ENCODE measurements at places on chromosomes 1 and 21. TPM values are rescaled to one million over a fixed set of nuclear protein-coding genes. Genes with fewer than 3 reads are reported as not detected.

Gene CLCA2
- 0.51 TPM for total RNA-seq

Gene SLC16A4
- 28.1 TPM for total RNA-seq

DNA sequence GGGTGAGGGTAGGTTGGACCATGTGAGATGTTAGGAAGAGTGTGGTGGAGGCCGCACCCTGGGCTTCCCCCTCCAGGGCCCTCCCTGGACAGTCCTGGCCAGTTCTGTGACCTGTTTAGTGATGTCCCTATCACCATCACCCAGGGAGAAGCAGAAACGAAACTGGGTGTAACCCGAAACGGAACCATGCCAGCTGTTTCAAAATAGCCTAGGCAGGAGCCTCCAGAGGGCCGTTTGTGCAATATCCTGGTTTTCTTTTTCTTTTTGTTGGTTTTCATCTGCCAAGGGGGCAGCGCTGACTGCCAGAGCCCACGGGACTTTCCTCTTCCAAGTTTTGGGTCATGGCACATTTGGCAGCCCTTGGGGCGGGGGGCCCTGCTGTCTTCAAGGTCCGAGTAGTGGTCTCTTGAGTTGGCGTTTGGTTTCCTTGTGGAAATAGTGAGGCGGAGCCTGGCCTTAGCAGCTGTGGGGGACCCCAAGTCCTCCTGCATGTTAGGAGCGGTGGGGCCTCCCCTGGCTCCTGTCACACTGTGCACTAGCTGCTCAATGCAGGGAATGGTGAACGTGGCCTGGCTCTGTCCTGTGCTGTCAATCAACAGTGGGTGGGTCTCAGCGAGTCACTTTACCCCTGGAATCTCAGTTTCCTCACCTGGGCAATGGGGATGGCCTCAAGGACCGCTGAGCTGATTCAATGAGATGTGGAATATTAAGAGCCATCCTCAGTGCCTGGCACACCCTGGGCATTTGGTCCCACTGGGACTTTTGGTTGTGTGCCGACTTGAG lies 90.7 kb downstream of the ARHGEF10L start:
- no peaks in the 10 kb centered on the region for H3K36me3 ChIP-seq
- no peak overlapping the region for H3K4me3 ChIP-seq
- no peaks in the 10 kb centered on the region for H3K27me3 ChIP-seq
- H3K4me1 ChIP-seq, result peaks cover 26% of the 10 kb centered on the region
- peak; percentile 82 for DNase-seq
- peak overlapping the region; percentile 50 for H3K27ac ChIP-seq

GRCh38 chr1:182726912-182727311 lies 42.5 kb upstream of the RGS8 start:
- no peak overlapping the region for H3K4me3 ChIP-seq
- H3K27ac ChIP-seq, result no peak overlapping the region
- no peak for DNase-seq
- no peaks in the 10 kb centered on the region for H3K4me1 ChIP-seq
- H3K27me3 ChIP-seq, result 0 out of 2 replicates have a peak, but pooled peaks cover 14% of the 10 kb centered on the region
- H3K36me3 ChIP-seq, result no peaks in the 10 kb centered on the region

GRCh38 chr21:33587792-33588484 lies 546 bp downstream of the DONSON start:
- peak overlapping the region; percentile 91 for H3K27ac ChIP-seq
- H3K4me3 ChIP-seq, result peak overlapping the region; percentile 83
- peak; percentile 64 for DNase-seq
- H3K36me3 ChIP-seq, result peaks cover 19% of the 10 kb centered on the region
- no peaks in the 10 kb centered on the region for H3K27me3 ChIP-seq

- H3K27ac ChIP-seq, result no peak overlapping the region
- no peak overlapping the region for H3K4me3 ChIP-seq
- no peaks in the 10 kb centered on the region for H3K36me3 ChIP-seq
- peaks cover 22% of the 10 kb centered on the region for H3K4me1 ChIP-seq
- peak; percentile 43 for DNase-seq
These were observed 37.8 kb upstream of the CTTNBP2NL start for GRCh38 chr1:112358061-112358770.

GRCh38 chr21:15324542-15324941 lies 259.7 kb upstream of the NRIP1 start:
- no peaks in the 10 kb centered on the region for H3K36me3 ChIP-seq
- no peaks in the 10 kb centered on the region for H3K27me3 ChIP-seq
- no peak for DNase-seq
- H3K27ac ChIP-seq, result no peak overlapping the region
- no peak overlapping the region for H3K4me3 ChIP-seq

Gene GNG12
- 315 TPM for total RNA-seq

DNA sequence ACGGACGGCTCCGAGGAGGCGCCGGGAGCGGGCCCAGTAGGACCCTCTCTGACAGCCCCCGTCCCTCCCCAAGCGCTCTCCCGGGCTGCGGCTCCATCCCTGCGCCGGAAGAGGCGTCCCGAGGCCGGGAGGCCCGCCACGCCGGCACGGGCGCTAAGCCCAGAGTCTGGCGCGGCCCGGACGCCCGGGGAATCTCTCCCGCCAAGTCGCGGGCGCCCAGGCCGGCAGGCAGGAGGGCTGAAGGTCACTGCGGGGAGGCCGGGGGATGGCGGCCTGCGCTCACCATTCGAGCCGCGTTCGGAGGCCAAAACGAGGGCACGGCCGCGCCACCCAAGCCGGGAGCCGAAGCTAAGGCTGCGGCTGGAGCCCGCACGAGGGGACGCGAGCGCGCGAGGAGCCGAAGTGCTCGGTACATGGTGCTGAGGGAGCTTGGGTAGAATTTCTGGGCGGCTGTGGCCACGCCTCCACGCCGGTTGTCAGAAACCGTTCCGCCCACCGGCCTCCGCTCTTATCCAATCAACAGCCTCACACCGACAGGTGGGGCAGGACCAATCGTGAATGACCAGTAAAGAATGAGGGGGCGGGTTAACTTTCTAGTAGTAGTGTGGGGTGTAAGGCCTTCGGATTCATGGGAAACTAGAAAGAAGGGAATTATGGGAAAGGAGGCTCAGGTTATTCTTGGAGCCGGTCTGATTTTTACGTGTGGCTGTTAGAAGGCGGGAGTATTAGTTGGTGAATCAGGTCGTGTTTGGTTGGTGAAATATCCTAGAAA lies at the start of gene FH:
TSS of gene FH (minus strand) at position 448 of the 772 bp plus-strand sequence. CDS start at position 415, 33 bp downstream.
- peak within 1 kb of the TSS; percentile 78 for H3K4me3 ChIP-seq
- peak; percentile 99 for DNase-seq
- peaks cover 8% of the 10 kb centered on the region for H3K27me3 ChIP-seq
- peaks cover 8% of the 10 kb centered on the region for H3K36me3 ChIP-seq
- 0 out of 2 replicates have a peak, but pooled peaks cover 8% of the 10 kb centered on the region for H3K4me1 ChIP-seq

DNA sequence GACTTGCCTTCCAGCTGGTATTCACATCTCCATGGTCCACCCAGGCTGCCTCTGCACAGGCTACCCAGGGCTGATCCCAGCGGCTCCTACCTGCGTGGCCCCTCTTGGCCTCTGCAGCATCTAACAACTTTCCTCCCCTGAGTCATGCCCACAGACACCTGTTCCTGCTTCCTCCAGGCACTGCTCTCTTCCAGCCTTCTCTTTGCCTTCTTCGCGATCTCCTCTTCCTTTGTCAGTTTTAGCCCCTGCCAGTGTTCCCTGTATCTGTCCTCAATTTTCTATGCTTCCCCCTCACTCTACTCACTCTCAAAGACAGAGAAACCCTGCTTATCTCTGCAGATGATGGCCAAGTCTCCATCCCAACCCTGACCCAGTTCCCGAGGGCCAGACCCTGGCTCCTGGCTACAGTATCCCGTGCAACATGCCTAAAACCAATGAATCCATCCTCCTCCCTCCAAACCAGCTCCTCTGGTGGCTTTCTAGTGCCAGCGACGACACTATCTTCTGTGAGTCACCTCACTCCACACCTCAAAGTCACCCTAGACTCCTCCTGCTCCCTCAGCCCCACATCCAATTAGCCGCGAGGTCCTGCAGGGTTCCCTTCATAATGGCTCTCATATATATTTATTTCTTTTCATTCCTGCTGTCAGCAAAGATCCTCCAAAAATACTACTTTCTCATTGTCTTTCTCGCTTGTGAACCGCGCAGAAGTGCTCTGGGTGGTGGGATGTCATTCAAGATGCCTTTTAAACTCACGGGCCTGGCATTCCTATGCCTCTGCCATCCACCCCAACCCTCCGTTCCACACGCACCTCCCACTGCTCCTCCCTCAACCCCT lies 259.2 kb downstream of the TOMM20 start:
- H3K27me3 ChIP-seq, result no peaks in the 10 kb centered on the region
- no peaks in the 10 kb centered on the region for H3K36me3 ChIP-seq
- no peak overlapping the region for H3K27ac ChIP-seq

DNA sequence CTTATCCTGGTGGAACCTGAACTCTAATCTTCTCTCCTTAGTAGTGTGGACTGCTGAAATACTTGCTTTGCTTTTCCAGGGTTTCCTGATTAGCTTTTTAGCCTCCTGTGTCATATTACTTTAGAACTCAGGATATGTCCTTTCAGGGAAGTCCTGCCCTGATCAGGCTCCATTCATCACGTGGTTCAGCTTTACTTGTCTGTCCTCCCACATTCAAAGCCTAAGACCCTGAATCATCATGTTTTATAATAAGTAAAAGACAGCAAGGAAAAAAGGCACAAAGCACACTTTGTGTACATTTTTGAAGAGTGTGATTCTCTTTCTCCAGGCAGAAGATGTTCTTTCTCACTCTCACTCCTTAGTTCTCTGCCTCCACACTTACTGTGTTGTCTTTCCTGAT lies 70.6 kb downstream of the PATJ start:
- no peaks in the 10 kb centered on the region for H3K36me3 ChIP-seq
- H3K27me3 ChIP-seq, result no peaks in the 10 kb centered on the region
- DNase-seq, result peak; percentile 4
- H3K27ac ChIP-seq, result no peak overlapping the region

Gene PRKAA2
- total RNA-seq, result 0.76 TPM

- peaks cover 58% of the 10 kb centered on the region for H3K27me3 ChIP-seq
- H3K36me3 ChIP-seq, result no peaks in the 10 kb centered on the region
- H3K4me1 ChIP-seq, result no peaks in the 10 kb centered on the region
- H3K4me3 ChIP-seq, result peak overlapping the region; percentile 3
These were observed 35.7 kb upstream of the SIM2 start for GRCh38 chr21:36663033-36663855.

- peaks cover 15% of the 10 kb centered on the region for H3K27me3 ChIP-seq
- no peak overlapping the region for H3K4me3 ChIP-seq
- no peak overlapping the region for H3K27ac ChIP-seq
- no peak for DNase-seq
These were observed 301.8 kb downstream of the BRINP2 start for GRCh38 chr1:177472567-177472966.

DNA sequence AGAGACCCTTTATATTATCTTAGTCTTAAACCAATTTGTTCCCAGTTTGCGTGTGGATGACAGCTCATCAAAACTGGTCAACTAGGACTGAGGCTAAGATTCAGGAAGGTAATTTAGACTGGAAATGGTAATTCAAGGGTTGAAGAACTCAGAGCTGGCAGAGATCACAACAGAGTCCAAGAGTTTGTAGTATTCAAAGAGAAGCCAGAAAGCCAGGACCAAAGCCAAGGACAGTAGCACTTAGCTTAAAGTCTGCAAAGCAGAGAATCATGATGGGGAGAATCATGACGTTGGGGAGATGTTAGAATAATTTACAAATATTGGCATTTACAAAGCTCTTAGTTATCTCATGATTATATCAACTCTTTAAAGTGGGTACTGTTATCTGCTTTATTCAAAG lies 32.6 kb downstream of the RNF11 start:
- no peaks in the 10 kb centered on the region for H3K27me3 ChIP-seq
- H3K36me3 ChIP-seq, result peaks cover 12% of the 10 kb centered on the region
- H3K4me1 ChIP-seq, result peaks cover 57% of the 10 kb centered on the region
- peak overlapping the region; percentile 15 for H3K4me3 ChIP-seq
